ENCODE measurements at places on chromosomes 12 and 14.
A peak's percentile ranks its signal among the peaks of the same experiment; 100 is the strongest.

GRCh38 chr12:62785941-62786559, 148.9 kb downstream of the PPM1H start:
- DNase-seq: no peak

DNA sequence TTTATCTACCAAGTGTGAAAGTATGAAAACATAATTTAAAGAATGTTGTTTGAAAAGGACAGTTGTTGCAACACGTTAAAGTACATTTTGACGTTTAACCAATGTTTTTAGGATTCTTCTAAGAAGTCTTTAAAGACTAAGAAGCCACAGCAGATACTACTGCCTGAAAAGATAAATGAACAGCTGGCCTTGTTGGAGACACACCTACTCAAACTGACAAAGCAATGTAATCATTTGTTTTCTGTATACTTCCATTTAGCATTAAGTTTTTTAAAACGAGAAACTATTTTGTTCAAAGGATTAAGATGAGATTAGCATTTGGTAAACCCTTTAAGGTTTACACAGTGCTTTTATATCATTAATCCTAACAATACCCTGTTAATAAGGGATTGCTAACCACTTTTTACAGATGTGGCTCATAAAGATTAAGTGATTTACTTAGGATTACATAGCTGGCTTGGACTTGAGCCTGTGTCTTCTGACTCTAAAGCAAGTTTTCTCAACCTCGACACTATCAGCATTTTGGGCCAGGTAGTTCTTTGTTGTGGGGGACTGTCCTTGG, 134.4 kb downstream of the CFAP54 start:
- no peak for DNase-seq

DNA sequence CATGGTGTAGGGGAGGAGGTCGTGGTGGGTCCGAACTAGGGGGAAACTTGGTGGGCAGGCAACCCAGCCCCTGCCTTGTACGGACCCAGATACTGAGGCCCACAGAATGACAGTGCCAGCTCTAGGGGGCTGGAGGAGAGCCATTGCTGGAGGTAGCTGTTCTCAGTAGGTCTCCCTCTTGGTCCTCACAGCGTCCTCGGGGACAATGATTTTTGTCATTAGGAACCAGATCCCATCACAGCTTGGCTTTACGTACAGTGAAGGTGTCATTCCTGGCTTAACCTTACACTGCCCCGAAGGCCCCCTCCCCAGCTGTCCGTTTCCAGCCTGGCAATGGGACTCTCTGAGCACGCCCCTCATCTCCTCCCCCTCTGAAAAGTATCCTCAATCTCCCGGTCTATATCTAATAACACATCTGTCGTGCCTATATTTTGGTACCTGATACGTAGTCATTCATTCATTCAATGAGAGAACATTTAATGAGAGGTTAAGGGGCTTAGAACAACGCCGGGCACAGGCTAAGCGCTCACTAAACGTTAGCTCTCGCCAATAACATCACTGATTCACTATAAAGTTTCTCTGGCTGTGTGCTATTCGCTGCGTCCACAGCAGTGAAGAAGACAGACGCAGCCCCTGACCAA, 597 bp upstream of the DYNC1H1 start:
- DNase-seq: no peak

- DNase-seq: no peak
Measured at GRCh38 chr14:55138091-55138490, 9.0 kb downstream of the LGALS3 start.

- no peak for DNase-seq
Measured at GRCh38 chr14:101975231-101975630, 10.9 kb downstream of the DYNC1H1 start.

GRCh38 chr12:3218228-3219171, 141.3 kb downstream of the TSPAN9 start:
- DNase-seq: no peak

DNA sequence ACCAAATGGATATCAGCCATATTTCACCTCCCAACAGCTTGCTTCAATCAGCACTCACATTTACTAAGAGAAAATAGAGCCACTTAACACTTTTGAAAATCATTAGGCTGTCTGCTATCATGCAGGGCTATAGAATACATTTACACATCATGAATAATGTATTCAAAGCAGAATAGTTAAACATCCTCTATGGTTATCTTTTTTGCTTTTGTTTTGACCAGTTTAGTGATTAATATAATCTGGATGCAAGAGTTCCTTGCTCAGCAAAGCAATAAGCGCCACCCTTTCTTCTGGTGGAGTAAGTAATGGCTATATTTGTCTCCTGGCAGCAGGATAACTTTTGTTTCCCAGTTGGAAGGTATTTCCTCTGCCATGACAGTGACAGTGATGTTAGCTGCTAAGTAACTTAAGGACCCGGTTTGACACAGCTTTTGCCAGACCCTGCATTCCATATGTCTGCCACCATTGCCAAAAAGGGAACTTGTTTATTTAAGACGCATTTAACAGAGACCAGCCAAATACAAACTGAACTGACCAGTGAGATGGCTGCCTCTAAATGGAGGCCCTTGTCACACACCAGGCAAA, 70.3 kb upstream of the NR2C1 start:
- no peak for DNase-seq

DNA sequence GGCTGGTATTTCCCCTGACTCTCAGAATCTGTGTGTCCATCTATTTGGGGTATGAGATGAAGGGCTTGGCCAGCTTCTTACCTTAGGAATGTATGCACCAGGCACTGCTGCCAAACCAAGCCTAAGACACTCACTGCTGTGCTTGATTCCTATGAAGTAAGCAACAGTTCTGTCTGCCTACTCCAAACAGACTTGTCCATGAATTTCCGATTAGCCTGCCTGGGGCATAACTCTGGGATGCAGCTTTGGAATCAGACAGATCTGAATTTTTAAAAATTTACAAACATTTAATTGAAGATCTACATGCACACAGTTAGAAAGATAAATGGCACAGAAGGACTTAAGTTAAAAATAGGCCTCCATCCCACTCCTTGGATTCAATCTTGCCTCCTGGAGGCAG, 59.5 kb upstream of the JDP2 start:
- DNase-seq: no peak

- DNase-seq: no peak
Measured at GRCh38 chr12:110200124-110200417, 75.9 kb downstream of the IFT81 start.

DNA sequence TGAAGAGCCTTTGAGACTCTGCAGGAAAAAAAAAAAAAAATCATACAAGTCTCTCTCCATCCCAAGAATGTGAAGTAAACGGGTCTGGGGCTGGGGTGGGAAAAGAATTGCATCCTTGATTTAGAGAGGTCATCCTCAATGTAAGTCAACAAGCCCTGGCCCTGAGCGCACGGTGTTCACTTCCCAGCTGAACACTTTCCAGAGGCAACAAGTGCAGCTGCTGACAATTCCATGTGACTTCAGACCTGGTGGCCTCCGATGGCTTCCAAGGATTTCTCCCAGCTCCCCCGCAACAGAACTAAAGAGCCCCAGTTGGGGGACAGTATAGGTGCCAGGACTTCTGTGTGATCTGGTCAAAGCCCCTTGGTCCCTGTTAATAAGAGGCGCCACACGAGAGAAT, 2.4 kb downstream of the RILPL1 start:
- DNase-seq: no peak

- no peak for DNase-seq
Measured at GRCh38 chr14:83520837-83521236, 1987.2 kb upstream of the SEL1L start.

- no peak for DNase-seq
Measured at GRCh38 chr12:42201063-42201462, 37.0 kb downstream of the YAF2 start.

- no peak for DNase-seq
Measured at GRCh38 chr14:72723858-72724530, 169.9 kb downstream of the DPF3 start.

DNA sequence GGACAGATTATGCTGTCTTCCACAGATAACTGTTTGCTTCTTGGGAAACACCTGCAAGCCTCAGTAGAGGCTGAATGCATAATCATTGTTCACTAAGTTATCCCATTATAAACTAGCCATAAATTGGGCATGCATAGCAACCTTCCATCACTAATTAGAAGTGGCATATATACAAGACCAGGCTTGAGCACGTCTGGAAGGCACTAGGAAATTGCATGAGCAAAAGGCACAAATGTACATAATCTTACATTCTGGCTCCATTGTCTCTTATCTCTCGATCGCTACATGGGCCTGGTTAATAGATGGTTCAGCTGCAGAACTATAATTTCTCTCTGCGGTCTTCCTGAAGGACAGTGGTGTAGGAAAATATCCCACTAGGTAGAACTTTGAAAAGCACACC, 679.2 kb downstream of the RPL10L start:
- no peak for DNase-seq

DNA sequence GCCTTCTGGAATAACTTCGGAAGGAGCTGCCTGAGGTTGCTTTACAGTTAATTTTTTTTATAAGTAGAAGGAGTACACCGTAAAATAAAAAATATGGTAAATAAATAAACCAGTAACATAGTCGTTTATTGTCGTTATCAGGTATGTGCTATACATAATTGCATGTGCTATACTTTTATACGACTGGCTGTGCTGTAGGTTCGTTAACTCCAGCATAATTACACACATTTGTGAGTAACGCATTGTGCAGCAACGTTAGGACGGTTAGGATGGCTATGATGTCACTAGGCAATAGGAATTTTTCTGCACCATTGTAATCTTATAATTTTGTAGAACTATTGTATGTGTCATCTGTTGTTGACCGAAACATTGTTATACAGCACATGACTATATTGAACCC, 8.5 kb downstream of the EXD2 start:
- DNase-seq: no peak

- DNase-seq: no peak
Measured at GRCh38 chr12:4250691-4251090, 22.9 kb upstream of the CCND2 start.

DNA sequence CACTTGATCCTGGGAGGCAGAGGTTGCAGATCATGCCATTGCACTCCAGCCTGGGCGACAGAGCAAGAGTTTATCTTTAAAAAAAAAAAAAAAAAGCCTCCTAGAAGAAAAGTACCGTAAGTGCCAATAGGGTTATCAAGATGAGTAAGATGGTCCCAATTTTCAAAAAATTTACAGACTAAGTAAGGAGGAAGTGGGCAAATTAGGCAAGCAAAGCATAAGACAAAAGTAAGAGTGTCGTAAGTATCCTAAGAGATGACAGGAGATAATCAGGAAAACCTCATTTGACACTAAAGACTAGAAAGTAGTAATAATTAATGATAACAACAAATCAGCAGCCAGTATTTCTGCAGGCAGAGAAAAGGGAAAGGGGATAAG, 12.2 kb downstream of the PYM1 start:
- DNase-seq: no peak

DNA sequence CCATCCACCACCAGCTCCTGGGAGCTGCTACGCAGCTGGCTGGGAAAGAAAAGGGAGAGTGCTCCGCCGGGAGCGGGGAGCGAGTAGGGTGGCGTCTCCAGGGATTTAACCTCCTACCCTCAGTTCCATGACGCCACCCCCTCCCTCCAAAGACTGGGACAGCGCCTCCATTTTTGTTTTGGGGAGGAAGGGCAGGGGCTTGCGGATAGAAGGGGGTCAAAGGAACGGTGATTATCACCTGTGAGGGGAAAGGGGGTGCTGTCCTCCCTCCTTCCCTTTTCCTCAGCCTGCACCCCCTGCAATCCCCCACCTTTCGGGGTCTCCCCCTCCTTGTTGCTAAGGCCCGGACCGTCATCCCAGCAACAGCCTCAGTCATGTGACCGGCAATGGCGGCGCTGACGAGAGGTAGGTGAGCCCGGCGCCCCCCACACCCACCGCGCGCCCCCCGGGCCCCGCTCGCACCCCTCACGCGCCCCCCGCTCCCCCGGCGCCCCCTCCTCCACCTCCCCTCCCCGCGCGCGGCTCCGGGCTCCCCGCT, at the start of gene DTX3:
Gene DTX3 (plus strand): TSS at position 371 of the 538 bp plus-strand sequence. CDS start 1,694 bp downstream, outside the sequence.
- DNase-seq: peak; percentile 60

DNA sequence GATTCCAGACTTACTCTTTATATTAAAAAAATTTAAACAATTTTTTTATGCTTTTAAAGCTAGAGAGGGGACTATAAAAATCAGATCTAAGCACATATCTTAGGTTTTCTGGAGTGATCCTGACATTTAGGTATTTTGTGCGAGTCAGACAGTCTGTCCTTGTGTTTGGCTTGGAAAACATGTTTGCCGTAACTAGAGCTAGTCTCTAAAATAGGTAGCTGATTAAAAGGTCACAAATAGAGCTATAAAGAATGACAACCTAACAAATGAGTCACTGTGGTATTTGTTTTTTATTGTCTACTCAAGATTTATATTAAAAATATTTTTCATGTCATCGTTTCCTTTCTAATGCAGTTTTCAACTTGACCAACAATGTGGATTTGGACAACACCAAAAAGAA, 73.4 kb downstream of the MNAT1 start:
- DNase-seq: no peak

DNA sequence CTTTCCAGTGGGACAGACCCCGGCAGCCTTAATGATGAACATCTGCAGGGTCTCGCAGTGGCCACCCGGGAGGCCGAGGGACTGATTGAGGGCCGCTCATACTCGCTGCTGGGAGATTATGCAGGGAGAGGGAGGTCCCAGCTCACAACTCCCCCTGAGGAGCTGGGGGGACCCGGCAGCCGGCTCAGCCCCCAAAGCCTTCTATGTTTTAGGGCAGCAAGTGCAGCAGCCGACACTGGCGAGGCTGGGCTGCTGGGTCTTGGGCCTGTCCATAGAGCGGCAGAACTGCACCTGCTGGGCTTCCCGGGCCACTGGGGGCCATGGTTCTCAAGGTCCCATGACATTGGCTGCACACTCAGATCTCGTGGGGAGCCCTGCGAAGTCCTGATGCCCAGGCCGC, 110.7 kb downstream of the RFLNA start:
- DNase-seq: no peak

- no peak for DNase-seq
Measured at GRCh38 chr12:111022386-111022785, 102.0 kb upstream of the MYL2 start.

- no peak for DNase-seq
Measured at GRCh38 chr12:85948340-85948739, 74.2 kb downstream of the NTS start.

- DNase-seq: no peak
Measured at GRCh38 chr12:57781801-57782200, 786 bp upstream of the TSFM start.

- peak; percentile 58 for DNase-seq
Measured at GRCh38 chr14:73591690-73592449, at the start of gene ACOT4. TSS of gene ACOT4 (plus strand) at chr14:73591873. CDS start at chr14:73591960, 87 bp downstream.

DNA sequence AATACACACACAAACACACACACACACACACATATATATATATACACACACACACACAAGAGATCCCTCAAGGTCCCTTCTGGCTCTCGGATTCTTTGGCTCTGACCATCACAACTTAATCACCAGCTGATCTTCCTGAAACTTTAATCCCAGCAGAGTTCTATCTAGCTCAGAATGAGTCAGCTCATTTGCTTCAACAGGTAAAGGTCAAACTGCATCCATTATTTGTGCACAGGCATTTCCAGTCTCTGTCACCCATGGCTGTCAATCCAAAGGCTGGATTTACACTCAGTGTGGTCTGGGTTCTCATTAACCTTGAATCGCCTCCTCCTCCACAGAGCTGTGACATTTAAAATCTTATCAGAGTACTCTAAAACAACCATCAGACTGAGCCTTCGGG, 113.3 kb upstream of the TMPO start:
- DNase-seq: no peak

- DNase-seq: no peak
Measured at GRCh38 chr14:36014236-36014635, 162.3 kb downstream of the PTCSC3 start.

Measured in GM12892 (cell line).